Activated CD8-positive, alpha-beta memory T cell treated with anti-CD3 and anti-CD28 coated beads for 1 hour (primary cell): ENCODE measurements at places on chromosomes 5 and 9.

- DNase-seq = no peak
Measured at GRCh38 chr5:66223637-66224036, 79.5 kb downstream of the SREK1 start.

DNA sequence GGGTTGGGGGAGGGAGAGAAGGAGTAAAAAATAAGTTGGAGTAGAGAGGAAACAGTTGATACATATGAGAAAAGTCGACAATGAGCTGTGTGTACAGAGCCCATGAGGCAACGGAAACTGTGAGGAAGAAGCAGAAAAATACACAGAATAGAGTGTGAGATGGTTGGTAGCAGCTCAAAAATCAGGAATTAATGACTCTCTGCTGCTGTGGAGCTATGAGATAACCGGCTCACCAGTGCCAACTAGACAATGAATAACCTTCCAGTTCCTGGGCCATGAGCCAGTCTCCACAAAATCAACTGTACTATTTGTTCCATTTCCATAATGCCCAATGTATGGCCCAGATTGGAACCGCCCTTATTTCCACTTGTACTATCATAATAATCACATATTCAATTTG lies 53.1 kb upstream of the NREP start:
- no peak for DNase-seq

- DNase-seq = no peak
Measured at GRCh38 chr5:178535299-178536175, 54.7 kb downstream of the COL23A1 start.

DNA sequence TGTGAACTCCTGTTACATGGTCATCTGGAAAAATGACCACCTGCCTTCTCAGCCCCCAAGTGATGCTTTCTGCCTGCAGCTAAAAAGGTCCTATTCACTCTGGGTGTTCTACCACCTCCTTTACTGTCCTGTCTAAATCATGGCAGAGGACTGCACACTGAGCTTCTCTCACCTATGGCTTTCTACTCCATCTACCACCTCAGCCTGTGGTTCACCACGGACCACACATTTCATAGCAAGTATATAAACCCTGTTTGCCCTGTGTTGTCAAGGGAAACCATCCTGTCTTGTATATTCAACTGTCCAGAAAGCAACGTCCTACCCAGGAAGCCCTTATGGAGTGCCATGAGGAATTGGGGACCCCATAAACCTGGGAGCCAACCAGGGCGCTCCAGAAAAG lies 167.4 kb upstream of the ITGA1 start:
- no peak for DNase-seq

DNA sequence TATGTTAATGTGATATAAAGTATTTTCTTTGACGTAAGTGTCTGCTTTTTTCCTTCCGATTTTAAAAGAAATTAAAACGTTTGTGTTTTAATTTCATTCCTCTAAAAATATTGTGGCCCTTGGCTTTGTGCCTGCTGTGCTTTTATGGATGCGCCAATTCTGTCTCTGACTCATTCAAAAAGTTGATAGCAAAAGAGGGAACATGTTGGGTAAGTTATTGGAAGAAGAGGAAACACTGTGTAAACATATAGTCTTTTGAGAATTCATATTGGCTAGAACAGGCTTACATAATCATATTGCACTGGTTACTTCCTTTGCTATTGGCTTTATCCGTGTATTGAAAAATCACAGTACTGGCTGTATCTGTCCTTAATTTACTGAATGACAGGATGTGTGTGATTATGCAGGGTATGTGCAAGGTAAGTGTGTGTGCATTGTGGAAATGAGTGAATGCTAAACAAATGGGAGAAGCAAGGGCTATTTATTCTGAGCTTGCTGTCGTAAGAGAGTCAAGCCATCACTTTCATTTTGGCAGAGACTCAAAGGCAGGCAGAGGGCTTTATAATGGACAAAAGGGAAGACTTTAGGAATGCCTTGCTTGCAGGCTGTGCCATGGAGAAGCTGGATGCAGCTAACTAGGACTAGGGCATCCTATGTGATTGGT lies 67.8 kb downstream of the SGCD start:
- DNase-seq = no peak

- no peak for DNase-seq
Measured at GRCh38 chr5:72654231-72654630, 147.0 kb upstream of the ZNF366 start.

DNA sequence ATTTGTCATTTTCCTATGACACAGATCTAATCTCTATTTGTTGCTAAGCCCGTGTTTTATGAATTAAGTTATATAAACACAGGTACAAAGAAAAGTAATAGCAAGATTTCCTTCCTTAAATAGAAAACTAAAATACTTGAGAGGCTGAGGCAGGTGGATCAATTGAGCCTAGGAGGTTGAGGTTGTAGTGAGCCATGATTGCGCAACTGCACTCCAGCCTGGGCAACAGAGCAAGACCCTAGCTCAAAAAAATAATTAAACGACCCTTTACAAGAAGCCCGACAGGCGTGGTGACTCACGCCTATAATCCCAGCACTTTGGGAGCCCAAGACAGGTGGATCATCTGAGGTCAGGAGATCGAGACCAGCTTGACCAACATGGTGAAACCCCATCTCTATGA lies 36.8 kb downstream of the FAM169A start:
- DNase-seq = no peak

GRCh38 chr5:120539471-120539870 lies 75.4 kb downstream of the PRR16 start:
- DNase-seq = no peak

DNA sequence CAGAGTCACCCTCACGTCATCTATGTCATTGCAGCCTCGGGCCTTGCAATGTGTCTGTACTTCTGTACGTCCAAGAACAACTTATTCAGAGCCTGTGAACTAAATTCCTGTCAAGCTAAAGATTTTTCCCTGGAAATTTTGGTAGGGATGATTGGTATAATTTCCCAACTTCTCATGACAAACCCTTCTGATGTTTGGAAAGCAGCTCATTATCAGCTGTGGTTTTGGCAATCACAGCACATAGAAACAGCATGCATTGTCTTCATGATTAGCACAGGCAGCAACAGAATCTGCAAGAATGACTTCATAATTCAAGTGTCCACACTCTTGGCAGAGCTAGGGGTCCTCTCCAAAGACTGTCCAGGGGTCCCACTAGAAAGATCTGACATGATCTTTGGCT lies 49.5 kb downstream of the APBA1 start:
- DNase-seq = no peak

GRCh38 chr9:98869866-98870265 lies 62.4 kb downstream of the GALNT12 start:
- no peak for DNase-seq

DNA sequence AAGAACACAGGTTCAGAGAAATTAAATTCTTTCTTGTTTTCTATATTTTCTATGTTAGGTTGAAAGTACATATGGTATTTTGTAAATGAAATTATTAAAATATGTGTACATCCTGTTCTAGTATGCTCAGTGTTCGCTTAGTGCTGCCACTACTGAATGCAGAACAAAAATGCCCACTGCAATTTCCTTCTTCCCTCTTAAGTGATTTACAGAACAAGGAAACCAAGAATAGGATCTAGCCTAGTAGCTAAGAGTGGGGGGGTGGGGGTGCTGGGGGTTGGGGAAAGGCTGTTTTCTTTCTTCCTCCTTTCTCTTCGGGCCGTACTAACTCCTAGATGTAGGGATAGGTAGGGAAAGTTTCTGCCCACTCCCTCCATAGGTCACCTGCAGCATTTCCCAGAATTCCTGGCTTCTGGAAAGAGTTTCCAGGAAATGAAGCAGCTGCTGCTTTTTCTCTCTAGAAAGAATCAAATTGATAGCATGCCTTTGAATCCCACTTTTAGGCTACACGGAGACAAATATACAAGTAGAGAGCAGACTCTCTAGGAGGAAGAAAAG lies 15.7 kb downstream of the SPATA9 start:
- DNase-seq = no peak

GRCh38 chr5:68714810-68715209 lies 379.0 kb upstream of the SLC30A5 start:
- DNase-seq = no peak

GRCh38 chr9:27428551-27428950 lies 95.5 kb upstream of the IFNK start:
- no peak for DNase-seq

GRCh38 chr9:114083666-114084065 lies 5.6 kb upstream of the AMBP start:
- DNase-seq = no peak

DNA sequence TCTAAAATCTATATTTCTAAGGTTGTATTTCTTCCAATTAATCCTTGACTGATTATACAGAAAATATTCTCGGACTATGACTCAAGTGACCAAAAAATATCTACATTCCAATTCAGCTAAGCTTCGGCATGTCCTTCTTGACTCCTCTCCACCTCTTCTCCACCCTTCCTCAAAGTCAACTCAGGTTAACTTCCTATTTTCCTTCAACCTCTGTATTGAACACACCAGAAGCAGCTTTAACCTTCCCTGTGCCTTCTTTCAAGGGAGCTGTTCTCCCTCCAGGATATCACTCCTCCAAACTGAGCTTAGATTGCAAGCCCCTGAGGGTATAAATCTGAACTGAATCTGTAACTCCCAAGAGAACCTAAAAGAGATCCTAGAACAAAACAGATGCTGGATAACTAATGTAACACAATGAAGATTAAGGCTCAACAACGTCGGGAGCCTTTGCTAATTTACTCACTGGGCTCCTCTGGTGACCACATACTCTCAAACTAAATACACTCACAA lies 1.1 kb downstream of the SLCO4C1 start:
- DNase-seq = no peak

GRCh38 chr5:76683816-76684731 lies 31.9 kb upstream of the F2R start:
- DNase-seq = no peak

GRCh38 chr9:70539001-70539400 lies 124.5 kb upstream of the KLF9 start:
- DNase-seq = no peak

GRCh38 chr5:31023105-31023504 lies 170.4 kb upstream of the CDH6 start:
- DNase-seq = no peak

GRCh38 chr9:21677834-21678233 lies 124.6 kb upstream of the MTAP start:
- no peak for DNase-seq

DNA sequence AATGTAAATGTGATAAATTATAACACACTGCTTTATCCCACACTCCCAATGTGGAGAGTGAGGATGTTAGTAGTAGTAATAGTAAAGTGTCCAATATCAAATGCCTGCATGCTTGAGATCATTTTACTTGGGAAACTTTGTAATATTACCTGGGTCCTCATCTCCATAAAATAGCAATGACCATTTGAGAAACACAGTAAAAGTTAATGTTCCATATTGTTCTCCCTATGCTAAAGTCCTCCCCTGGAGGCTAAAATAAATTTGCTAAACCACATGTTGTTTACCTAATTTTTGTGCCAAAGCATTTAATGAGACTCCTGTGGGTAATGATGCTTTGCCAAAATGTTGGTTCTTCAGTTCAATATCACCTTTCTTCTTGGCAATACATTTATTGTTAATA lies 291.2 kb downstream of the CDH10 start:
- DNase-seq = no peak

GRCh38 chr9:37679649-37680402 lies 29.1 kb downstream of the FRMPD1 start:
- DNase-seq = no peak

DNA sequence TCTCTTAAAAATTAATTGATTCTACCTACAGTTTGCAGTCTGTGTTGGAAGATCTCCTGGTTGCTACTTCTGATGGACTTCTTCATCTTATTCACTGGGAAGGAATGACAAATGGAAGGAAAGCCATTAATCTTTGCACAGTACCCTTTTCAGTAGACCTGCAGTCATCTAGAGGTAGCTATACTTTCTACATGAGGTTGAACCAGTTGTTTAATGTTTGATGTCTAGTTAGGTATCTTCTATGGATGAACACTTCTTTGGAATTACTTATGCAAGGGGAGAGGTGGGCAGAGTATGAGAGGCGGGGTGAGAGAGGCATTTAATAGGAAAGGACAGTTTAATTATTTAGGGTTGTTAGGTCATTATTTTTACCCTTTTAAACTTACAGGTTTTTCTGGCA lies 91.2 kb downstream of the RIC1 start:
- no peak for DNase-seq

- DNase-seq = no peak
Measured at GRCh38 chr5:68766952-68767464, 326.8 kb upstream of the SLC30A5 start.

- DNase-seq = no peak
Measured at GRCh38 chr5:7902201-7902600, 33.3 kb downstream of the MTRR start.

- DNase-seq = no peak
Measured at GRCh38 chr5:137822158-137822764, 45.4 kb upstream of the MYOT start.
